ENCODE measurements at places on chromosomes 1 and 21. TPM values are rescaled to one million over a fixed set of nuclear protein-coding genes. Genes with fewer than 3 reads are reported as not detected.
A peak's percentile ranks its signal among the peaks of the same experiment; 100 is the strongest.

The LCE1E gene
- not detected for polyA plus RNA-seq

DNA sequence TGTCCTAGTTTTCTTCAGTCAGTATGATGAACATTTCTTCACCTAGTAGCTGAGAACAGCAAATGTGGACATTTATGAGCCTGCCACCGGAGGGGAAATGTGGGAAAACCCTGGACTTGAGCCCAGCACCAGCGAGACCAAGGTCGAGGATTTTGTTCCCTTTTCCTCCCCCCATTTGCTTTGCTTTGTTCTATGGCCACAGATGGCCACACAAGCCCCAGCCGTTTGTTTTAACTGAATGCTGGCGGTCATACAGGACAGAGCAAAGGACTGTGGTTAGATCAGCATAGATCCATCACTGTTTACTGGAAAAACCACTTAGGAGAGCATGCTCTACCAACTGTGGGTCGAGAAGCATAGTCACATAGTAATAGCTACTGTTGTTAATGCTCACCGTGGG lies 20.9 kb downstream of the SH2D2A start:
- no peak overlapping the region for H3K4me3 ChIP-seq
- H3K27ac ChIP-seq = no peak overlapping the region
- H3K36me3 ChIP-seq = peaks cover 86% of the 10 kb centered on the region
- no peak for DNase-seq

The FAM89A gene
- 5.1 TPM for polyA plus RNA-seq

- no peaks in the 10 kb centered on the region for H3K27me3 ChIP-seq
- H3K27ac ChIP-seq = no peak overlapping the region
- H3K36me3 ChIP-seq = no peaks in the 10 kb centered on the region
- no peaks in the 10 kb centered on the region for H3K4me1 ChIP-seq
- H3K4me3 ChIP-seq = no peak overlapping the region
- DNase-seq = no peak
These were observed 20.1 kb downstream of the MEGF6 start for GRCh38 chr1:3590951-3591865.

The SLC45A1 gene
- polyA plus RNA-seq = 0.68 TPM

- H3K4me3 ChIP-seq = no peak overlapping the region
- H3K27ac ChIP-seq = no peak overlapping the region
- H3K27me3 ChIP-seq = peaks cover 9% of the 10 kb centered on the region
- no peaks in the 10 kb centered on the region for H3K36me3 ChIP-seq
- DNase-seq = no peak
These were observed 6.7 kb upstream of the FNDC5 start for GRCh38 chr1:32877211-32878110.

GRCh38 chr1:99658031-99658290 lies 12.0 kb downstream of the PALMD start:
- H3K27ac ChIP-seq = no peak overlapping the region
- no peaks in the 10 kb centered on the region for H3K36me3 ChIP-seq
- H3K27me3 ChIP-seq = peaks cover 3% of the 10 kb centered on the region
- no peak for DNase-seq
- no peak overlapping the region for H3K4me3 ChIP-seq

GRCh38 chr1:156123356-156124196 lies 9.1 kb downstream of the LMNA start:
- DNase-seq = no peak
- peaks cover 87% of the 10 kb centered on the region for H3K4me1 ChIP-seq
- peak overlapping the region; percentile 62 for H3K4me3 ChIP-seq
- H3K27me3 ChIP-seq = no peaks in the 10 kb centered on the region
- H3K36me3 ChIP-seq = peaks cover 3% of the 10 kb centered on the region

- H3K27me3 ChIP-seq = no peaks in the 10 kb centered on the region
- H3K36me3 ChIP-seq = no peaks in the 10 kb centered on the region
- H3K4me1 ChIP-seq = no peaks in the 10 kb centered on the region
- H3K4me3 ChIP-seq = no peak overlapping the region
These were observed 182.1 kb upstream of the DAB1 start for GRCh38 chr1:57605933-57606332.

The FMO4 gene
- 4.6 TPM for polyA plus RNA-seq

GRCh38 chr1:54519709-54520108 lies 28.3 kb upstream of the ACOT11 start:
- no peaks in the 10 kb centered on the region for H3K36me3 ChIP-seq
- H3K27ac ChIP-seq = no peak overlapping the region
- H3K27me3 ChIP-seq = no peaks in the 10 kb centered on the region
- no peak overlapping the region for H3K4me3 ChIP-seq

GRCh38 chr21:24514081-24514733 lies 1093.1 kb downstream of the MRPL39 start:
- no peak for DNase-seq
- H3K4me1 ChIP-seq = no peaks in the 10 kb centered on the region
- H3K27ac ChIP-seq = no peak overlapping the region
- no peak overlapping the region for H3K4me3 ChIP-seq
- H3K27me3 ChIP-seq = no peaks in the 10 kb centered on the region
- no peaks in the 10 kb centered on the region for H3K36me3 ChIP-seq

GRCh38 chr21:32653326-32653901 lies 41.2 kb upstream of the CFAP298 start:
- DNase-seq = peak; percentile 43

DNA sequence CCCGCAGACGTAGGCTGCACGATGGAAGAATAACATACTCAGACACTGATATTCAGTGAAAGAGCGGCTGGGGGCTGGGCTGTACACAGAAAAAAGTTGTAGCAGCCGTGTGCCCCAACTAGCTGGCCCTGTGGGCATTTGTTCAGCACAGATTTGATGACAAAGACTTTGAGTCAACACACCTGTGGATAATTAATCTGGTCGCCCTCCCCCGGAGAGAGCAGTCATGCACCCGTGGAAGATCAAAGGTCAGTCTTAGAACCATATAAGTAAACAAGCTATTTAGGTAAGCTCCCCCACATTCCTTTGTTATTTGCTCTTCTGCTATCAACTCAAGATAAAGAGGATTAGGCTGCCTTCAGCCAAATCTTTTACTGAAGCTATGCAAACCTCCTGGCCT lies 148.4 kb upstream of the HMCN1 start:
- no peak for DNase-seq
- H3K4me3 ChIP-seq = no peak overlapping the region
- no peak overlapping the region for H3K27ac ChIP-seq
- no peaks in the 10 kb centered on the region for H3K27me3 ChIP-seq
- no peaks in the 10 kb centered on the region for H3K36me3 ChIP-seq

- H3K36me3 ChIP-seq = no peaks in the 10 kb centered on the region
- DNase-seq = no peak
- H3K27ac ChIP-seq = no peak overlapping the region
- H3K4me1 ChIP-seq = no peaks in the 10 kb centered on the region
- no peaks in the 10 kb centered on the region for H3K27me3 ChIP-seq
- H3K4me3 ChIP-seq = no peak overlapping the region
These were observed 51.0 kb downstream of the PRRX1 start for GRCh38 chr1:170714938-170715337.

DNA sequence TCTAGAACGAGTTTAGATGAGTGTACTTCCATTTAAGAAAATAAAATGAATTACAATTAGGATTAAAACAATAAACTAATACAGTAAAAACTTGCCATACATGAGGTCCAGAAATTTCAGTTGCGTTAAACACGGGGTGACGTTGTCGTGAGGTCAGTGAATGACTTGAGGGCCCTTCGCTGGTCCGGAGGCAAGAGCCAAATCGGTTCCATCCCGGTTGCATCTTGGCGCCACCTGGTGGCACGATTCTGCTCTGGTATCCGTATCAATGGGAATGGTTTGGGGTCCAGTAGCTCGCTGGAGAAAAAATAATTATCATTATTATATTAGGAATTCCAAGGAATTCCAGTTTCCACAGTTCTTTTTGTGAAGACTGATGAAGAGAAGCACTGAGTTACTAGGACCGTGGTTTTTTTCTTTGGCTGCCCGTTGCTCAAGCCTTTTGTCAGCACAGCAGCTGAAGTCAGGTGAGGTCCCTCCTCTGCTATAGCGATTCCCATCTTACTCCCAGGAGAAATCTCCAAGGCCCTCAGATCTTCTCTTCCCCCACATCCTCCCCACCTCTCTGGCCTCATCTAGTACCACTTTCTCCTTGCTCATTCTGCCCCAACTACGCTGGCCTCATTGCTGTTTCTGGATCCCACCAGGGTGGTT lies 161.4 kb downstream of the SLC35F3 start:
- H3K36me3 ChIP-seq = no peaks in the 10 kb centered on the region
- H3K27ac ChIP-seq = no peak overlapping the region
- H3K4me1 ChIP-seq = no peaks in the 10 kb centered on the region
- DNase-seq = peak; percentile 48
- H3K4me3 ChIP-seq = no peak overlapping the region

The ZNF436 gene
- 2.1 TPM for polyA plus RNA-seq

The CD2 gene
- polyA plus RNA-seq = 341 TPM

The LCE3E gene
- polyA plus RNA-seq = not detected

- no peak overlapping the region for H3K27ac ChIP-seq
- no peaks in the 10 kb centered on the region for H3K4me1 ChIP-seq
- DNase-seq = no peak
- H3K27me3 ChIP-seq = no peaks in the 10 kb centered on the region
- no peak overlapping the region for H3K4me3 ChIP-seq
- no peaks in the 10 kb centered on the region for H3K36me3 ChIP-seq
These were observed 27.5 kb upstream of the SOX13 start for GRCh38 chr1:204045430-204045829.

GRCh38 chr1:40338745-40339419 lies 21.8 kb upstream of the COL9A2 start:
- H3K27ac ChIP-seq = no peak overlapping the region
- no peaks in the 10 kb centered on the region for H3K36me3 ChIP-seq
- H3K4me3 ChIP-seq = peak overlapping the region; percentile 73
- peaks cover 28% of the 10 kb centered on the region for H3K4me1 ChIP-seq
- DNase-seq = peak; percentile 92

GRCh38 chr1:39088658-39089057 lies 62.5 kb downstream of the NDUFS5 start:
- no peak overlapping the region for H3K27ac ChIP-seq
- DNase-seq = no peak
- no peaks in the 10 kb centered on the region for H3K36me3 ChIP-seq
- H3K27me3 ChIP-seq = peaks cover 6% of the 10 kb centered on the region

GRCh38 chr1:160024195-160024905 lies 7.4 kb downstream of the PIGM start:
- no peak overlapping the region for H3K27ac ChIP-seq
- no peak overlapping the region for H3K4me3 ChIP-seq
- H3K4me1 ChIP-seq = no peaks in the 10 kb centered on the region
- no peaks in the 10 kb centered on the region for H3K27me3 ChIP-seq

DNA sequence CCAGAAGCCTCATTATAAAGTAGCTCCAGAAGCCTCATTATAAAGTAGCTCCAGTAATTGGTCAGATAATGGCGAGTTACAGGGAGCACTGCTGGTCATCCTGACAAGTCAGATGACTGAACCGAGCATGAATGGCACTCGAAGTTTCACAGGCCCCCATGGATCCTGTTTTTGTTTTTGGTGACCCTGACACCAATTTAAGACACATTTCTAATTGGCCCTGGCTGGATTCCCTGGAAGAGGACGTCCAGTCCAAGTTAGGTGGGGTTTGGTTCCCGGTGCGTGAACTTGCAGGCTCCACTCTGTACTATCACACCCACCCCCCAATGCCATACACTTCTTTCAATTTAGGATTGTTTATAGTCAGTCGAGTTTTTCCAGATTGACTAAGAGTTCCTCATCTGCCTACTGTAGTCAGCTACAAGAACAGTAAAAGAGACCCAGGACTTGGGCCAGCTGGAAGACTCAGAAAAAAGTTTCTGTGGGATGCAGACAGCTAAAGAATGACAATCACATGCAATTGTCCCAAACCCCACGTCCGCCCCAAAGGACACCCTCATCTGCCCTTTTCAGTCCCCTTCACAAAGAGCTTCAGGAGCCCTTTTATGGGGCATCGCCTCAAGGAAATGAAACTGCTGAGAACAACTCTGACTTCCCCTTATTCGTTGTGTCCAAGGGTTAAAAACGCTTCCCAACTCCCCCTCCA lies 2.7 kb downstream of the DHRS3 start:
- H3K27me3 ChIP-seq = peaks cover 5% of the 10 kb centered on the region
- peak overlapping the region; percentile 58 for H3K4me3 ChIP-seq
- no peak for DNase-seq

The HEYL gene
- not detected for polyA plus RNA-seq

DNA sequence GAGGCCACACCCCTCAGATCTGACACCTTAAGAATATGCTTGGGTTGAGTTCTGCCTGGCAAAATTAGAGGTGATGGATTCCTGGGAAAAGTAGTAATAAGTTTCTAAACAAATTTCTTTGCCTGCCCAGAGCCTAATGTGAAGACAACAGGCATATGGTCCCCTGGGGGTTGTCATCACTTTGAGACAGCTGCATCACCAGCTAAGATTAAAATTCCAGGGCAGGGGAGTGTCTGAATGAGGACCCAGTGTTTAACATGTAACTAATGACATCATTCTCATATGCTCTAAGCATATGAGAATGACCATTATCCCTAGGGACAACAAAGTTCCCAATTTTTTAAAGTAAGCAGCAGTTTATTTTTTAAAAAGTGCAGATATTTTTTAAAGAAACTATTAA lies 432.2 kb downstream of the PCP4 start:
- no peak overlapping the region for H3K27ac ChIP-seq
- no peaks in the 10 kb centered on the region for H3K4me1 ChIP-seq
- no peaks in the 10 kb centered on the region for H3K27me3 ChIP-seq
- no peak for DNase-seq
- no peak overlapping the region for H3K4me3 ChIP-seq
- no peaks in the 10 kb centered on the region for H3K36me3 ChIP-seq

Measured in CD4-positive, CD25-positive, alpha-beta regulatory T cell (primary cell).